Fibroblast of skin of left quadriceps (primary cell): ENCODE measurements at places on chromosomes 6 and 20.
A peak's percentile ranks its signal among the peaks of the same experiment; 100 is the strongest.

DNA sequence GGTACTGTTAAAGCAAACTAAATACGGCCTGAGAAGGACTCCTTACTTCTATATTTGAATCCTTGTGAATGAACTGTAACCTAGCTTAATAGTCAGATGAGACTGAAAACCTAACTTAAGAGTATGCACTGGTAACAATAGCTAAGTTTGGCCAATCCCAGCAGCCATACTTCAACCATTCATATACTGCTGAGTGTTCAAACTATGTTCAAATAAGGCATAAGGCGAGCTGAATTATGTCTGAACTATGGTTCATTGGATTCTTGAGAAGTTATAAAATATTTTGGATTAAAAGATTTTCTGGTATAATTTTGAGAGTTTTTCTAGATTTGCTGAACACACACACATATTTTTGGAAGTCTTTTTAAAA, 2.2 kb downstream of the SMPDL3A start:
- no peak for DNase-seq

- DNase-seq = no peak
Measured at GRCh38 chr20:51804754-51805153, 2.4 kb upstream of the SALL4 start.

- DNase-seq = no peak
Measured at GRCh38 chr6:159608961-159609651, 83.9 kb downstream of the SOD2 start.

DNA sequence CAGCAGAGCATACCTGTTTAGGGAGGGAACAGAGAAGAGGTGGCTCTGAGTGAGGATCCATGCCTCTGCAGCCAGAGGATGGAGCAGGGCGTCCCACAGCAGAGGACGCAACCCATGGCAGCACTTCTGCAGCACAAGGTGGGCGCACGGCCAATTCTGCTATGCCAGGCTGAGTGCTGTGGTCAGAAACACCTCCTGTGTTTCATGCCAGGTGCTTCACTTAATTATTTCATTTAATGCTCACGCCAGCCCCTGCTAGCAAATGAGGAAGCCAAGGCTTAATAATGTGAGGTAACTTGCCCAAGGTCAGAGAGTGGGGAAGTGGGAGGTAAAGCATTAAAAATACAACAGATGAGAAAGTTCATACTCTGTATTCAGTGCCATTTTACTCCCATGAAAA, 68.5 kb upstream of the PTGIS start:
- no peak for DNase-seq

GRCh38 chr6:3367630-3368029, 89.2 kb downstream of the SLC22A23 start:
- DNase-seq = no peak

GRCh38 chr6:62623846-62624532, 338.0 kb upstream of the KHDRBS2 start:
- DNase-seq = no peak

GRCh38 chr6:80633412-80633811, 526.9 kb downstream of the BCKDHB start:
- no peak for DNase-seq

GRCh38 chr6:40957616-40958492, 81.2 kb downstream of the UNC5CL start:
- DNase-seq = peak; percentile 91
